ENCODE measurements at places on chromosomes 6 and 20. TPM values are rescaled to one million over a fixed set of nuclear protein-coding genes. Genes with fewer than 3 reads are reported as not detected.

DNA sequence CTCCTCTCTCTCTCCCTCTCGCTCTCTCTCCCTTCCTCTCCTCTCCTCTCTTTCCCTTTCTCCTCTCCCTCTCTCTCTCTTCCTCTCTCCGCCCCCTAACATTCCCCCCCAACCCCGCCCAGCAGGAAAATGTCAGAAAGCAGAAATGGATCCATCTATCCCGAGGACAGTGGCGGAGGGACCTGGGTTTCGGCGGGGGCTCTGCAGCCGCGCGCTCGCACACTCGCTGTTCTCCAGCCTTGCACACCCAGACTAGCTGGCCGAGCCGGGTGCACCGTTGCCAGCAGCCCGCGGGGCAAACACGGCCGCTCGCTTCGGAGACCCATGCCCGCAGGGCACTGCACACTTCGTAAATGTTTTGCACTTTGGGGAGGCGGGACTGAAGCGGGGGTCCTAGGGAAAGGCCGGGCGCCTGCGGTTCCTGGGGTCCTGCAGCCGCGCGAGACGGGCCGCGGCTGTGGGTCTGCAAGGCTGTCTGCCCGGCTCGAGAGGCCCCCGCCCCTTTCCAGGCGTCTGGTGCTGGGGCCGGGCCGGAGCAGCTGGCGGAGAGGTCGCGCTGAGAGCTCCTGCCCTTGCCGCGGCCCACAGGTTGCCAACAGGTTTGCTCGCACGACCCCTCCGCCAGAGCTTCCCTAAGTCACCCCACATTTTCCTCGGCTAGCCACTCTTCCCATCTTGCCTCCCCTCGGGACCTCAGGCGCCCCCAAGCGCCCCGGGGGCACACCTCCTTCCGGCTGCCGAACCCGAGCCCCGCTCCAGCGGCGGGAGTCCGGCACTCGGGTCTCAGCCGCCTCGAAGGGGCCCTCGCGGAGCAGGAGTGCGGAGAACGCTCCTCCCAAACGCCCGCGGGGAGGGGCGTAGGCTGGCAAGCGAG is 818 bp upstream of the MDGA1 start:
- DNase-seq: peak; percentile 68

DNA sequence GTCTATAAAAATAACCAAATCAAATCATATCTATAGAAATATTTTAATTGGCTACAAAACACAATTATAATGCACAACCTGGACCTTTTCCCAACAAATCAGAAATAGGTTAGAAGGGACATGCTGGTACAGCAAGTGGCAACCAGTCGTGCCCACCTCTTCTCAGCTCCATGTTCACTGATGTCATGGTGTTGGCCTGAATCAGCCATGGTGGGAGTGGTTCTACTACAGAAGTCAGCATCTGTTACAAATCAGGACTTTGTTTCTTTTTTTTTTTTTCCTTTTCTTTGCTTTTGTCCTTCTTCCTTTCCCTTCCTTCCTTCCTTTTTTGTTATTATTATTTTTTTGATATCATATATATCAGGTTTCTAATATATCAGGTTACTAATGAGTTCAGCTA is 91.2 kb downstream of the RALGAPA2 start:
- no peak for DNase-seq

GRCh38 chr20:5085380-5085779 is 34.4 kb downstream of the PCNA start:
- peak; percentile 60 for DNase-seq

DNA sequence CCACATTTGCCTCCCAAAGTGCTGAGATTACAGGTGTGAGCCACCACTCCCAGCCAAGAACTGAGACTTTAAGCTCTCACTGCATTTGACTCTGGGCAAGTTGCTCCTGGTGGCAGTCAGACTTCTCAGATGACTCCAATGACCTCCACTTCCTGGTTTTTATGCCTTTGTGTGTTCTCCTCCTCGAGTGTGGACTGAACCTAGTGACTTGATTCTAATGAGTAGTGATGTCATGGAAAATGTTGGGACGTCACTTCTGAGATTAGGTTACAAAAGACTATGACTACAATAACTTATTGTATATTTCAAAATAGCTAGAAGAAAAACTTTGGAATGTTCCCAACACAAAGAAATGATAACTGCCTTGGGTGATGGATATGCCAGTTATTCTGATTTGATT is 12.0 kb downstream of the SPINT3 start:
- no peak for DNase-seq

- peak; percentile 50 for DNase-seq
These were observed 263.6 kb downstream of the EYA4 start for GRCh38 chr6:133504761-133505160.

The SRC gene
- total RNA-seq: 51.3 TPM

DNA sequence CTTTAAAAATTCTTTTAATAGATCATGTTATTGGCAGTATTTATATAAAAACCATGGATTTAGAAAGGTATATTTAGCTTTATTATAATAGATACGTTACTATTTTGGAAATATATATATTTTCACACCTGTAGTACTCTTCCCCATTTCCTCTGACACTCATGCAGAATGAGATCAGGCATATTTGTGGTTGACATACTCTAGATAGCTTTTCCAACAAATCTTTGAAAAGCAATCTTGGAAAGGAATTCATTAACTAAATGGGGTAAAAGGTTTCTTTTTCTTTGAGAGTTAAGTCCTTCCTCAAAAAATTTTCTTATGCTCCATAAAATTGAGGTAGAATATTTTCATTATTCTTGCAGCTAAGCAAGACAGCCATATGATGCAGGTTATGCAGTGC is 14.5 kb downstream of the ASF1A start:
- DNase-seq: no peak

DNA sequence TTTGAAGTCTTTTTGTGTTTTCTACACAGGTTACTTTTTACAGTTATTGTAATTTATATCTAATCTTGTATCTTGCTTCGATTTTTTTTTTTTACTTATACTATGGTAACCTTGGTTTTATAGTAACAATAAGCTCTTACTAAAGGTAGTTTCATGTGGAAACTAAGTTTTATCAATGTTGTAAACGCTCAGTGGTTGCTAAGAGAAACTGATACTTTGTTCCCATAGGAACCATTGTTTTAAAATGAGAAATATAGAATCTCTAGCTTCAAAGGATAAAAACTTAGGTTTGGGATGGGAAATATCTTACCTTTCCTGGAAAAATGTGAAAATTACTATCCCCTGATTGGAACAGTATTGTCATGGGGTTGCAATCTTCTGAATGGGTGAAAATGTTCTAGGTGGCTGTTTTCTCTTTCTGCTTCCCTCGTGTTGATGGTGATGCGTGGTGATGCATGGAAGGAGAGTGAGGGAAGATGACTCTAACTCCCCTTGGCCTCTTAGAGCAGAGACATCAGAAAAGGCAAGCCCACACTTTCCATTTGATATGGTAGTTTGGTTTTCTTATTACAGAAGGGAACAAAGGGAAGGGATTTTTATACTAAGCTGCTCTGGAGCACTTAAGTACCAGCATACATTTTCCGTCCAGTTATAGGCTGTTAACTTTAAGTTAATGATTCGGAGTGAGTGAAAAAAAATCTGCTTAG is 23.5 kb upstream of the BACH2 start:
- DNase-seq: no peak

The F13A1 gene
- 421 TPM for total RNA-seq

The TMX4 gene
- total RNA-seq: 56.8 TPM

- no peak for DNase-seq
These were observed 2.8 kb downstream of the EYA2 start for GRCh38 chr20:46897328-46897880.

The MSH5 gene
- total RNA-seq: 15.1 TPM

GRCh38 chr20:18922251-18922650 is 108.7 kb downstream of the SCP2D1 start:
- DNase-seq: no peak

- DNase-seq: no peak
These were observed 900.5 kb downstream of the C6orf118 start for GRCh38 chr6:164408868-164409267.

- DNase-seq: no peak
These were observed 110.1 kb downstream of the NRN1 start for GRCh38 chr6:5896476-5897200.

DNA sequence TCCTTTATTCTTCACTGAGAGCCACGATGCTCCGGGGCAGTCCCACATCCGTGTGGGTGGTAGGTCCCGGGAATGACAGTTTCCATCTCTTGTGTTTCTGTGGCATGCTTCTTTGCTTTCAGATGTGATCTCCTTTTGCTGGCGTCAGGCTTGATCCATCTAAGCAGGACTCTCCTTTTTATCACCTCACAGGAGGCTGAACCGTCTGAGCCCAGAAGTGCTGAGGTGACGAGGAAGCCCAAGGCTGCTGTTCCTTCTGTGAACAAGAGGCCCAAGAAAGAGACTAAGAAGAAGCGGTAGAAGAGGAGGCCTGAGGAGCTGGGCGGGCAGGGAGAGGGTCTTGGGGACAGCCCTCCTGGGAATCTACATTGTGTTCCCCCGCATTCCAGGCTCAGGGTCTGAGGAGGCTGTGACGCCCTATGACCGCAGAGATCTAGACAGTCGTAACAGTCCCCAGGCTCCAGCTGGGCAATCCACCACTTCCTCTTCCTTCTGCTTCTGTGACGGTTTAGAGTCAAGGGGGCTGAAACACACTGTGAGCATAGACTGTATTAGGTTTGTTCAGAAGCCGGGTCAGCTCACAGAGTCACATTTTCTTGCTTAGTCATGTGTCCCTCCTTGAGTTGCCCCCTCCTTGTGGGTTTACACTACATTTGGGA is 26.8 kb downstream of the MANBAL start:
- DNase-seq: no peak

GRCh38 chr20:31859266-31859997 is 10.9 kb downstream of the DUSP15 start:
- DNase-seq: peak; percentile 24

GRCh38 chr20:59537991-59538390 is 66.3 kb upstream of the PHACTR3 start:
- DNase-seq: no peak

DNA sequence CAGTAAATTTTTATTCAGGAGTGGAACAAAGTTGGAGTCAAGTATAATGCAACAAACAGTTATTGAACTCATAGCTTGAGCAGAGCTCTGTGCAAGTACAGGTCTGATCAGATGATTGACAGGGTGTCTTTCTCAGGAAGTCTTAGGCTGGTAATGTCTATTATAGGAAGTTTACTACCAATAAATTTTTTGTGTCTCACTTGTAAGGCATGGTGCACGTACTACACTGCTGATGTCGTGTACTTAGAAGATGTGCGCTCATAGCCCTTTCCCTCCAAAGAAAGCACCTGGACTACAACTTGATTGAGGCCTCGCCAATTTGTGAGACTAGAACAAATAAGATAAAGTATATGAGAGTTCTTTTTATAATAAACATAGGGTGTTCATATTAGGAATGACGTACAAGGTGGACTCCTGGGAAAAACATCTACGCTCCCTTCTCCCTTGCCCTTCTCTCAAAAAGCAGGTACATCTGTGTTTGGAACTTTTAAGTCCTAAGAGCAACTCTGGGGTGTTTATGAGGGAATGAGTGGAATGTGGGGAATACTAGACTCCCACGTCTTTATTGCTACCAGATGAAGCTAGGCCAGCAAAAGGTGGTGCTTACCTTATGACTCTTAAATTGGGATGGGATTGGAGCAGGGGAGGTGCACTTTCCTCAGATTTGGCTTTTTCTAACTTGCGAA is 1.5 kb downstream of the NDUFAF5 start:
- DNase-seq: no peak

GRCh38 chr20:63106108-63106764 is 99.5 kb upstream of the BHLHE23 start:
- peak; percentile 64 for DNase-seq

The ACTL10 gene
- total RNA-seq: 1.2 TPM

- peak; percentile 59 for DNase-seq
These were observed 45.5 kb upstream of the SUPT3H start for GRCh38 chr6:45423111-45423823.

DNA sequence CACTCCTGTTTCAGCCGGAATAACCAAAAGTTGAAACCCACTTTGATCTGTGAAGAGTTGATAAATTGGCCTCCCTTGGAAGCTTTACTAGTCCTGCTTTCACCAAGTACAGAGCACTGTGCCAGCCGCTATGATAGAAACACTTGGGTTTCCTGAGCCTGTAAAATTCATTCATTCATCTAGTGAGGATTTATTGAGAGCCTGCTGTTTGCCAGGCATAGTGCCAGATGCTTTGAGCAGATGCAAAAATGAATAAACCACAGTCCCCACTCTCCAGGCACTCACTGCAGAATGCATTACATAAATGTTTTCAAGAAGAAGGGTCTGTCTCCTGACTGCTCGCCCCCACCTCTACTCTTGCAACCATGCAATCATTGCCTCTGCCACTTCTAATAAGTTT is 25.3 kb upstream of the TMEM217 start:
- no peak for DNase-seq

The RAE1 gene
- total RNA-seq: 19.4 TPM

DNA sequence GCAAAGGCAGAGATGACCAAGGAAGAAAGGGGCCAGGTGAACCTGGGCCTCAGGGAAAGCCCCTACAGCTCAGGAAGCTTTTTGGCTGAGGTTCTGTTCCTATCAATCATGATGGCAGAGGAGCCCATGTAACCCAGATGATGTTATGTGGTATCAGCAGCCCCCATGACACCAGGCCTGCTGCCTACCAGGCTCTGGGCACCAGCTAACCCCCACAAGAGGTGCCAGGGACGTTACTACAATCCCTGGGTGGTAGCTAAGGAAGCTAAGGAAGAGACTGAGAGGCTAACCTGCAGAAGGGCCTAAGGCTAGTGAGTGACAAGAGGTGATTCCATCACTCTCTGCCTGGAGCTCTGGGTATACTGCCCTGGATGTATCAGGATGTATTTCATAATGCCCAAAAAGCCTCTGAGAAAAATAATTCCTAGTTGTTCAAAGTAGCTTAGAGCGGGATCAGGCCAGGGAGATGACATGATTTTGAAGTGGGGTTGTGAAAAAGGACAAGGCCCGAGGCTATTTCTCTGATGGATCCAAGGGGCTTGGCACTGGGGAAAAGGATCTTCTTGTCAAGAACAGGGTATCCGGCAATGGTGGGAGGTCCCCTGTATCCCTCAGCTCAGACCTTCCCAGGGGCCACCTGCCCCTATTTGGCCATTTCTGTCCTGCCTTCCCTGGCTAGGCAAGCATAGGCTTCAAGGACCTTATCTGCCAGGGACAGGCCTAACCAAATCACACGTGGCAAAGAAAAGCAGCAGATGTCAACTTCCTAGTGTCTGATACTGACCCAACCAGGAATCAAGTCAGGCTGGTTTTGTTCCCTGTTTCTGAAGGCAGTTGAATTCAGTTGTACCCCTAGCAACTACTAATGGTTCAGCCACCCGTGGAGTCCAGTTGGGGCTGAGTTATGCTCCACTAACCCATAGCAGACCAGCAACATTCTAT is 41.3 kb downstream of the PANK2 start:
- no peak for DNase-seq
